Adrenal gland (tissue), 19 donors: ENCODE measurements at places on chromosomes 5 and 9. TPM values are rescaled to one million over a fixed set of nuclear protein-coding genes. Genes with fewer than 3 reads are reported as not detected.
A peak's percentile ranks its signal among the peaks of the same experiment; 100 is the strongest.

DNA sequence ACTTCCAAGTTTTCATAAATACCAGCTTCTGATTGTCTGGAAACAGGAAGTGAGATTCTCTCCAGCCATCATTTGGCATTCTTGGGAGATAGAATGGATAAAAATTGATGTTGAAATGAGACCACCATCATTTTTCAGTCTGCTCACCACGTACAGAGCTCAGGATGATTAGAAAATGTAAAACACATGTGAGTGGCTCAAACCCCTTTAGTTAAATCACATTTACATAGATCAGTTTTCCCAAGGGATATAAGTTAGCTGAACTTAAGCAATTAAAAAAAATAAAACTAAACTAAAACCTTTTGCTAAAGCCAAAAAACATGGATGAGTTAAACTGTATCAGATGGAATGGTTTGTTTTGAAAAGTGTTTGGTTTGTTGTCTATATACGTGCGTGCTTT lies 37.1 kb upstream of the GDNF start:
- DNase-seq, result no peak
- H3K4me3 ChIP-seq, result no peak overlapping the region
- H3K27me3 ChIP-seq, result peaks cover 3% of the 10 kb centered on the region
- H3K36me3 ChIP-seq, result no peaks in the 10 kb centered on the region

GRCh38 chr5:142014911-142015584 lies 2.2 kb upstream of the GNPDA1 start:
- H3K4me1 ChIP-seq, result peaks cover 20% of the 10 kb centered on the region
- no peaks in the 10 kb centered on the region for H3K27me3 ChIP-seq
- no peak for DNase-seq
- H3K36me3 ChIP-seq, result no peaks in the 10 kb centered on the region

- DNase-seq, result no peak
- no peak overlapping the region for H3K4me3 ChIP-seq
Observed at GRCh38 chr5:51810592-51810991, 427.3 kb downstream of the ISL1 start.

DNA sequence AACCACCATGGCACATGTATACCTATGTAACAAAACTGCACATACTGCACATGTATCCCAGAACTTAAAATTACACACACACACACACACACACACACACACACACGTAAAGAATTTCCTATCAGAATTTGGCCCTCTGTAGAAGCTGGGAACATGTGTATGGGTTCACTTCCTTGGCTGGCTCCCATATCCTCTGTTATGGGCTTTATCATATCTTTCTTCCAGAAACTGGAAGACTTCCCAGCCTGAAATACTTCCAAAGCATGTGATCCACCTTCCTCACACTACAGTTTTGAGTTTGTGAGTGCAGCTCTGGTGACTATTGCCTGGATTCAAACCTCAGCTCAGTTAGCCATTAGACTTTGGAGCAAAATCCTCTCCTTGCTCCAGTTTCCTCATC lies 78.6 kb upstream of the GDNF start:
- no peaks in the 10 kb centered on the region for H3K4me1 ChIP-seq
- no peaks in the 10 kb centered on the region for H3K36me3 ChIP-seq
- no peaks in the 10 kb centered on the region for H3K27me3 ChIP-seq
- H3K27ac ChIP-seq, result no peak overlapping the region

The CD72 gene
- 7.4 TPM for polyA plus RNA-seq

GRCh38 chr9:102569436-102569835 lies 425.7 kb upstream of the CYLC2 start:
- H3K27ac ChIP-seq, result no peak overlapping the region
- H3K36me3 ChIP-seq, result no peaks in the 10 kb centered on the region
- no peak overlapping the region for H3K4me3 ChIP-seq
- no peaks in the 10 kb centered on the region for H3K4me1 ChIP-seq
- DNase-seq, result no peak

The GMCL2 gene
- not detected for polyA plus RNA-seq

The SPATA31C1 gene
- polyA plus RNA-seq, result not detected

DNA sequence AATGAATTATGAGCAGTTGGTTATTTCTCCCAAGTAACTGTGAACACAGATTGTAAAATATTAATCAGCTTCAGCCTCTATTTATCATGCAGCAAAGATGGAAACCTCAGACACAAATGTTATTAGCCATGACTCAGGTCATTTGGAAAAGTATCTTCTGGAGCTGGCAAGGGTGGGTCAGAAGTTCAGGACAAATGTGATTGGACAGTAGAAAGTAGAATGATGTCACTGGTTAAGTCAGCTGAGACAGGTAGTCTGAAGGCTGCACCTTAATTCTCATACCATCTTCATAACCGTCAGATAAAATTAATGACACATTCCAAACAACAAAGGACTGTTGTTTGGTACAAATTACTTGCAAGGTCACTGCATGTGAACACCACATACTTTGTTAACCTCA lies 140.2 kb downstream of the EMB start:
- no peaks in the 10 kb centered on the region for H3K27me3 ChIP-seq
- no peak overlapping the region for H3K27ac ChIP-seq
- no peak for DNase-seq

The ADAMTS6 gene
- 0.24 TPM for polyA plus RNA-seq

- H3K4me1 ChIP-seq, result peaks cover 2% of the 10 kb centered on the region
- no peak overlapping the region for H3K27ac ChIP-seq
Observed at GRCh38 chr5:43649256-43649655, 46.3 kb downstream of the NNT start.

DNA sequence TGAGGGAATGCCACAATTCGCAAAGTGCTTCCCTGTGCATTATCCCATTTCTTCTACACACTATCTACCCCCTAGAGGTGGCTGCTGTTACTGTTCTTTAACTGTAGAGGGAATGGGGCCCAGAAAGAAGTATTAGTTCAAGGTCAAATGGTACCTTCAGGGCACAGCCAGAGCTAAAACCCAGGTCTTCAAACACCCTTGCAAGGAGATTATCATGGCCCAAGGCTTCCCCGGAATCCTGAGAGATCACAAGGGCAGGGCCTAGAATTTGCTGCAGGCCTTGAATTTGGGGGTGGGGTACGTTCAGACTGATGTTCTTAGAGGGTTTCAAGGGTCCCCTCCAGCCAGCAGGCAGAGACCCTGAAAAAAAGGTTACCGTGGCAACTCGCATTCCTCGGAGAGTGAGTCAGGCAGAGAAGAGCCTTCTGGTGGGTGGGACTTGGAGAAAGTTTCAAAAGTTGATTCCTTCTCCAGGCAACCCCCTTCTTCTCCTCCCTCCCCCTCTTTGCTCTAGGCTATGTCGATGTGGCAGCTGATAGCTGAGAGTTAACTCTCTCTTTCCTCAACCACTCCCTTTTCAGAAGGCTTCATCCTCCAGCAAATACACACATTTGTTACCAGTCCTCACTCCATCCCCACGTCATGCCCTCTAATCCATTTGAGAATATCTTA lies 1.9 kb downstream of the SPARC start:
- peaks cover 63% of the 10 kb centered on the region for H3K4me1 ChIP-seq
- H3K27ac ChIP-seq, result peak overlapping the region; percentile 86
- H3K27me3 ChIP-seq, result no peaks in the 10 kb centered on the region
- no peaks in the 10 kb centered on the region for H3K36me3 ChIP-seq
- H3K4me3 ChIP-seq, result peak overlapping the region; percentile 63
- peak; percentile 84 for DNase-seq

- H3K36me3 ChIP-seq, result no peaks in the 10 kb centered on the region
- peaks cover 18% of the 10 kb centered on the region for H3K4me1 ChIP-seq
- no peaks in the 10 kb centered on the region for H3K27me3 ChIP-seq
- DNase-seq, result no peak
- H3K27ac ChIP-seq, result peak overlapping the region; percentile 60
Observed at GRCh38 chr5:34656700-34657273, 659 bp downstream of the RAI14 start.

- H3K27ac ChIP-seq, result no peak overlapping the region
- no peaks in the 10 kb centered on the region for H3K27me3 ChIP-seq
- H3K36me3 ChIP-seq, result no peaks in the 10 kb centered on the region
- no peaks in the 10 kb centered on the region for H3K4me1 ChIP-seq
- no peak for DNase-seq
Observed at GRCh38 chr5:59583151-59583809, 310.2 kb downstream of the PDE4D start.

DNA sequence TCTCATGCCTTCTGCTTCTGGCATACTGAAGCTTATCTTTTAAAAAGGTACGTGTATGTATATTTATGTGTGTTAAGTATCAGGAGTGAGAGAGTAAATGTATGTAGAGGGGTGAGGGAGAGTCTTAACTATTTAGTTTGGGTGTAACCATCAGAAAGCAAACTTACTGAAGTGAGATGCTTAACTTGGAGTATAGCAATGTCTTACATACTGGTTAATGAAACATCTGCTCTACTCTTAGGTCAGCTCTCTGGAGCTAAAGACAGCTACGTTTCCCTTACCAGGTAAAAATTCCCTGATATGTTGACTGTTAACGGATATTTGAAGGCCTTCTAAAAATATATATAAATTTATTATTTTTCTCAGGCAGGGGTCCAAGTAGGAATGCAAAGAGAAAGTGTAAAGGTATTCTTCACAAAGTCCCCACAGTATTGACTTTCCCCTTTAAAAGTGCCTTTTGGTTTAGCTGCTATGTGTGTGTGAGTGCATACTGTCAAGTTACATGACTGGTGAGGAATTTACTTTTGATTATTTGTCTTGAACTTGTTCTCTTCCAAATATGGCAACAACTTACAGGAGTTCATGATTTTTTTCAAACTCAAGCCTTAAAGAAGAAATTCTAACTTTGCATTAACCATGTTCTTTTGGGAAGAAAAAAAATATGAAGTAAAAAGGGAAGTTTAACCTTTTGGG lies 12.3 kb upstream of the C5orf24 start:
- H3K27ac ChIP-seq, result no peak overlapping the region
- DNase-seq, result no peak
- H3K36me3 ChIP-seq, result peaks cover 22% of the 10 kb centered on the region
- H3K27me3 ChIP-seq, result no peaks in the 10 kb centered on the region

The BRINP1 gene
- polyA plus RNA-seq, result 6.4 TPM

- H3K36me3 ChIP-seq, result no peaks in the 10 kb centered on the region
- no peak overlapping the region for H3K27ac ChIP-seq
- no peaks in the 10 kb centered on the region for H3K27me3 ChIP-seq
- no peaks in the 10 kb centered on the region for H3K4me1 ChIP-seq
- no peak for DNase-seq
- no peak overlapping the region for H3K4me3 ChIP-seq
Observed at GRCh38 chr5:125630237-125630636, 793.0 kb upstream of the GRAMD2B start.

DNA sequence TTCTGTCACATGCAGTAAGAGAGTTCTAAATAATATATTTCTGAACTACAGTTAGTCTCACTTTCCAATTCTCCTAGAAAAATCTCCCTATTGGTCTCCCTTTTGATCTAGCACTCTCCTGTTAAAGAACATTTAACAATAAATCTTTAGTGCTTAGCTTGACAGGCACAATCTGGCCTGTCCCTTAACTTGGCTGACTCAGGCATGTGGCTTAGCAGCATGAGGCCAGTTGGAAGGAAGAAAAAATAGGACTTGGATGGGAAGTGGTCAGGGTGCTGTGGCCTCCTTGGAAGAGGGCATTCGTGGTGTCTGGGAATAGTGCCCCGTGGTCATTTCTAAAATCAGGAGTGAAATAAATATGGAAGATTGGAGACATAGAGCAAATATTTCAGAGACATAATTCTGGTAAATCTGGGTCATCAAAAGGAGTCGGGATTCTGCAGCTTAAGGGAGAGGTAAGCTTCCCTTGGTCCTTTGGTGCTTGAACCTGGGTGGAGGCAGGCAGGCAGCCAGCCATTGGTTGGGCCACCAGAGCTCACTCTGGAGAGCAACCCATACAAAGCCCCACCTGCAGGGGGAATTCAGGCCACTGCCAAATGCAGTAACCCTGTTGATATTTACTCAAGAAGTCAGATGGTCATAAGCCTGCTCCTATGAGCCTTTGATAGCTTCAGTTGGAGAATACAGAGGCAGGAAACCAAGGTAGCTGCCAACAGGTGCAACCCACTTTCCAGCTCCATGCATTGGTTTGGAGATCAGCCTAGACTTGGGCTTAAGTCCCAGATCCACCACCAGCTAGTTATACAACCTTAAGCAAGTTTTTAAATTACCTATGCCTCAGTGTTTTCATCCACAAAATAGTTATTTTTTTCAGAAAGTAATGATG lies 28.8 kb upstream of the TLE4 start:
- H3K36me3 ChIP-seq, result no peaks in the 10 kb centered on the region
- no peaks in the 10 kb centered on the region for H3K4me1 ChIP-seq
- H3K4me3 ChIP-seq, result no peak overlapping the region
- no peak for DNase-seq
- no peaks in the 10 kb centered on the region for H3K27me3 ChIP-seq

The OLFM1 gene
- polyA plus RNA-seq, result 25.6 TPM

The PRELID1 gene
- polyA plus RNA-seq, result 178 TPM

The C9orf50 gene
- polyA plus RNA-seq, result 0.56 TPM

GRCh38 chr5:79513704-79514390 lies at the start of gene HOMER1:
TSS of gene HOMER1 (minus strand) at chr5:79514134. CDS start at chr5:79512774, 1,360 bp downstream.
- peaks cover 3% of the 10 kb centered on the region for H3K27me3 ChIP-seq
- peak within 1 kb of the TSS; percentile 65 for H3K27ac ChIP-seq
- no peaks in the 10 kb centered on the region for H3K36me3 ChIP-seq
- peak; percentile 78 for DNase-seq

- H3K4me1 ChIP-seq, result no peaks in the 10 kb centered on the region
- H3K27ac ChIP-seq, result no peak overlapping the region
- no peak overlapping the region for H3K4me3 ChIP-seq
- DNase-seq, result no peak
Observed at GRCh38 chr5:149826574-149826973, 96.5 kb downstream of the PPARGC1B start.

DNA sequence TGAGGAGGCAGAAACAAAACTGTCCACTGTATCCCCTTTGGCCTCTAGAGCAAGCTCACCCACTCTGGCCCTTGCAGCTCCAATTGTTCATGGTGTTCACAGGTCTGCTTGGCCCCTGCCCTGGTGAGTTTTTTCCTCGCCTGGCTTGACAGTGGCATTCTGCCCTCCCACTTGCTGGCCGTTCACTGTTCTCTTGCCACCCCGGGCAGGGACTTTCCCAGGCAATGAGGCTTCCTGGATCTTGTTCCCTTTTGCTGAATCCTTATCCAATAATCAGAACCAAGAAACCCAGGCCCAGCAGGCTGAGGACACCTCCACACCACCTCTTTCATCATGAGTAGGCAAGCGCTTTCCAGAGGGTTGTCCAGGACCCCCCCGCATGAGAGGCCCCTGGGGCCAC lies 31.2 kb downstream of the ZNF618 start:
- no peaks in the 10 kb centered on the region for H3K36me3 ChIP-seq
- no peaks in the 10 kb centered on the region for H3K27me3 ChIP-seq
- H3K27ac ChIP-seq, result no peak overlapping the region

The NMUR2 gene
- 0.03 TPM for polyA plus RNA-seq

DNA sequence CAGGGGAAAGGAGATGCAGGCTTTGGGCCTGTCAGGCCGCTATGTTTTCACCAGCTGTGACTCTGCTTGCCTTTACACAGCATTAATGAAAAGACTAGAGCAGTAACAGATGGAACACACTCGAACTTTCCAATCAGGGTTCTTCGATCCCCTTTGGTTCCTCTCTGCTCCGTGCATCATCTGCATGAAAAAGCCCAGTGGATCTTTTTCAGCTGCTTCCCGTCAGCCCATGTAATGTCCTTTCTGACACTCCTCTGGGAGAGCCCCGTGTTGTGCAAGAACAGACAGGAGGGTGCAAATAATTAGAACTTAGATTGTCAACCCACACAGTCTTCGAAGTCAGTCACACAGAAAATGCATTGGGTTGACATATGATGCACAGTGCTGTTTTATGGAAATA lies 448.9 kb upstream of the ZNF462 start:
- no peak for DNase-seq
- no peak overlapping the region for H3K27ac ChIP-seq
- no peak overlapping the region for H3K4me3 ChIP-seq
- H3K4me1 ChIP-seq, result no peaks in the 10 kb centered on the region
